NCI-H345 (cell line): ENCODE measurements at places on chromosomes 2 and 18.

DNA sequence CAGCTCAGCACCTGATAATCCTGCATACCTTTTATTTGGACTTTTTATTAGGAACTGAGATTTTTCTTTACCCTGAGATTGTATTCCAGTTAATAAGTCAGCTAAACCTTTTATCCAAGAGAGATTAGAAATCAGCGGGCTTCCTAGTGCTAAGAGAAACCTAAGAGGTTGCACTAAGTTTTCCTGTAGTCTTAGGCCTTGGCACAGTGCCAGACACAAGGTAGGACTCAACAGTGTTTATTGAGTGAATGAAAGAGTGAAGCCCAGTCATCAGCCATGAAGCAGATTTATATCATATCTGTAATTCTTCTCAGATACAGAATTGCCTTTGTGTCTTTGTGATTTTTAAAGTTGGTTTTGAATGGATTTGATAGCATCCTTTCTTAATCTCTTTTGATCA is 13.6 kb downstream of the OTX1 start:
- peak; percentile 3 for DNase-seq

DNA sequence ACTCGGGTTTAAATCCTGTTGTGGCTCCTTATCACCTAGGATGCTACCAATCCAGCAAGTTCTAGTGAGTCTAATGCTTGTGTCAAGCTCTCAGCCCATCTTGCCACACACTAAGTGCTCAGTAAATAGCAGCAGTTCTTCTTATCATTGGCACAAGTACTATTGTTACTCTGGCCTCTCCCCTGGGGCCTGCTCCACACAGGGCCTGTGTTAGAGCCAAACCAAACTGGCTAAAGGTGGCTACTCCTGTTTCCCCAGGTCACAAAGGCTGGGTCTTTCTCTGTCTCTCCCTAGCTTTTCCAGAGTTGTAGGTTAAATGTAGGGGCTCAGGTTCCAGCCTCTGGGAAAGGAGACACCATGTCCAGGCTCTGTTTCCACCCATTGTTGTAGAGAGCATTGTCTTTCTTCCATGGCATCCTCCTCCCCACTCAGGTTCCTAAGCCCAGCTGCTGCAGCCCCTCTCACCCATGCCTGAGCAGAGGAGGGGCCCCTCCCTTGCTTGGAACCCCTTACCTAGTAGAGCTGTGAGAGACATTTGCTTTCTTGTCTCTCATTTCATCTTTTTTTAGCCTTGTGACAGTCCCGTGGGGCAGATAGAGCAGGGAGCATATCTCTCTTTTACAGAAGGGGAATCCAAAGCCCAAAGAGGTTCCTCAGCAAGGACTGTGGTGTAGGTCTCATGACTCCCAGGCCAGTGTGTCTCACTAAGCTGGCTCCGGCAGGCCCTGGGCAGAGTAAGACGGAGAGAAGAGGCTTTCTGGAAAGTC is 56.4 kb upstream of the OTOF start:
- peak; percentile 38 for DNase-seq

GRCh38 chr2:2061091-2061696 is 269.9 kb downstream of the MYT1L start:
- DNase-seq, result no peak

- DNase-seq, result no peak
Observed at GRCh38 chr2:59754011-59754735, 799.3 kb downstream of the BCL11A start.

GRCh38 chr2:214315324-214315723 is 95.5 kb upstream of the VWC2L start:
- DNase-seq, result no peak

- DNase-seq, result no peak
Observed at GRCh38 chr2:52035391-52035790, 1003.5 kb upstream of the NRXN1 start.

GRCh38 chr18:73503326-73503725 is 635.5 kb upstream of the NETO1 start:
- no peak for DNase-seq

- DNase-seq, result no peak
Observed at GRCh38 chr2:199966405-199966804, 11.0 kb downstream of the MAIP1 start.

- no peak for DNase-seq
Observed at GRCh38 chr2:240595381-240596079, 9.0 kb downstream of the CAPN10 start.

DNA sequence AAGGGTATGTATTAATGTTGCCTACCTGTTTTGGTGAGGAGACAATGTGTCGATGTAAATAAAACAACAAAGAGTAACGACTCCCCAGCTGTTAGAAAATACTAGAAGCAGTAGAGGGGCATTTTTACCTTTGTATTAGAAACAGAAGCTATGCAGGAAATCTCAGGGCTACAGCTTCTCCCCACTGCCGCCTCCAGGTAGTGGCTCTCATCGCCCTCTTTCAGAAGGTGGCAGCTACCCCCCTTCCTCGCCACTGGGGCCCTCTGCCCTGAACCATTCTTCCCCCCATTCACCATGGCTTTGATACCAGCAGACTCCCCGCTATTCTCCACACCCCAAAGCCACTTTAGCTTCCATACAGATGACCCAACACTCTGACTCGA is 6.7 kb downstream of the PLA2R1 start:
- DNase-seq, result no peak

DNA sequence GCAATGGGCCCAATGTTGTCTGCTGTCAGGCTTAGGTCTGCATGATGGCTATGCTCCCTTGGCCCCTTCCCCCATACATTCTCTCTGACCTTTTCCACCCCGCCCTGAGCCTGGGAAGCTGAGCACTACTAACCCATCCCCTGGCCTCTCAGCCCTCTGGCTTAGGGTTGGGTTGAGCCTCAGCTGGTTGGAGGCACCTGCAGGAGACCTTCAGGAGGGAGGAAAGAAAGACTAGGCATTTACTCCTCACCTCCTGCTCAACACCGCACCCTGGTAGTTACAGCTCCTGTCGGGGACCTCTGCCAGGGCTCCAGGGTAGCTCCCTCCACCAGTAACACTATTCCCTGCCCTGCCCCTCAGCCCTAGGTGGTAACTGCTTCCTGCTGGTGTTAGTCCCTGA is 80.5 kb downstream of the GALNT14 start:
- no peak for DNase-seq

DNA sequence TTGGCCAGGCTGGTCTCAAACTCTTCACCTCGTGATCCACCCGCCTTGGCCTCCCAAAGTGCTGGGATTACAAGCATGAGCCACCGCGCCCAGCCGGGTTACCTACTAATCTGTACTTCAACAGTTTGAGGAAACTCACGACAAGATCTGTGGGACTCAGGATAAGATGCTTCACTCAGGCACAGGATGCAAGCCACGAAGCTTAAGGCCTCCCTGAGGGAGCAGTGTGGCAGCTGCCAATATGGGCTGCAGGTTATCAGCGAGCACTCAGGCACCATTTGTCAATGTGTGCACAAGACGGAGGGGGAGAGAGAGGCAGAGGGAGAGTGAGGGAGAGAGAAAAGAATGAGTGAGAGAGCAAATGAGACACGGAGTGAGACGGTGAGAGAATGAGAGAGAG is 173.6 kb upstream of the RAB6C start:
- no peak for DNase-seq

DNA sequence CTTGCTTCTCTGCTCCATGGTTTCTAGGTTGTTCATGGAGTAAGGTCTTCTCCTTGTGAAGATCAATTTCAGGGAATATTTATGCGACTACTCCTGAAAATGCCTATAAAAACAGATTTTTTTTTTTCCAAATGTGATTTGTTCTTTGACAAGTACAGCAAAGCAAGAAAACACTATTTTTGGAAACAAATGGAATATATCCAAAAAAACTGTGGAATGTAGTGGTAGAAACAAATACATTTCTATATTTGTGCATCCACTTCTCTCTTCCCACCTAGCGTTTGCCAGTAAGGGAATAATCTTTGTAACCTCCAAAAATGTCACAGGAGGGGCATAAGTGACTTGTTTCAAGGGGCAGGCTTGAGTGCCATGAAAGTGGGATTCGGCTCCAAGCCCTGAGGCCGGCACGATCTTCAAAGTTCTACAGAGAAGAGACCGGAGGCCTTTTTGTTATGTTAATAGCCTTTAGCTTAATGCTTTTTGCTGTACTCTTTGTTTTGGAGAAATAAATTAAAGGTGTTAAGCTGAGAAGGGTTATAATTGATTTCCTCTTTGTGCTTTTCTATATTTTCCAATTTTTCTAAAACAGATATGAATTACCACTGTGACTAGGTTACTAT is 200.6 kb downstream of the NRP2 start:
- DNase-seq, result no peak

DNA sequence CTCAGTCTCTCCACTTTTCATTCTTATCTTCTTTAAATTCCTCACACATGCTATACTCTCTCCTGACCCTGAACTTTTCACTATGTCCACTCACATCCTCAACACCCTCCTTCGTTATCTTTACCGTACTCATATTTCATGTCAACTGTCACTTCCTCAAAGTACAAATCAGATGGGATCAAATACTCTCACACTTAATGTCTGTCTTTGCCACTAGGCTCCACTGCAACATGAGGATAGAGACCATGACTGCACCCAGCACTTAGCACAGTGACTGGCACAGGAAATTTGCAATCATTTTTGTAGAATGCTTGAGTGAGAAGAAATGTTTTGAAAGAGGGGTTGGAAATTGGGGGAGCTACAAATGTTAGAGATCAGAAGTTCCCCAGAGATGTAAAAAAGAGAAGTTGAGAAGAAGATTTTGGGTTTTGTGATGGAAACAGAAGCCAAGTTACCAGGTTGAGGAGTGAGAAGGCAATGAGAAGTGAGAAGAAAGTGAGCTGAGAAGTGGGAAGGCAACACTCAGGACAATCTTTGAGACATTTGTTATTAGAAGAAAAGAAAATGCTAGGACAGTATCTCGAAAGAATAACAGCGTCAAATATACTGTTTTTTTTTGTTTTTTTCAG is 87.0 kb downstream of the CCDC141 start:
- DNase-seq, result no peak
